C1 segment of cervical spinal cord (tissue), 14 donors: ENCODE measurements at places on chromosomes 2 and 18.
A peak's percentile ranks its signal among the peaks of the same experiment; 100 is the strongest.

DNA sequence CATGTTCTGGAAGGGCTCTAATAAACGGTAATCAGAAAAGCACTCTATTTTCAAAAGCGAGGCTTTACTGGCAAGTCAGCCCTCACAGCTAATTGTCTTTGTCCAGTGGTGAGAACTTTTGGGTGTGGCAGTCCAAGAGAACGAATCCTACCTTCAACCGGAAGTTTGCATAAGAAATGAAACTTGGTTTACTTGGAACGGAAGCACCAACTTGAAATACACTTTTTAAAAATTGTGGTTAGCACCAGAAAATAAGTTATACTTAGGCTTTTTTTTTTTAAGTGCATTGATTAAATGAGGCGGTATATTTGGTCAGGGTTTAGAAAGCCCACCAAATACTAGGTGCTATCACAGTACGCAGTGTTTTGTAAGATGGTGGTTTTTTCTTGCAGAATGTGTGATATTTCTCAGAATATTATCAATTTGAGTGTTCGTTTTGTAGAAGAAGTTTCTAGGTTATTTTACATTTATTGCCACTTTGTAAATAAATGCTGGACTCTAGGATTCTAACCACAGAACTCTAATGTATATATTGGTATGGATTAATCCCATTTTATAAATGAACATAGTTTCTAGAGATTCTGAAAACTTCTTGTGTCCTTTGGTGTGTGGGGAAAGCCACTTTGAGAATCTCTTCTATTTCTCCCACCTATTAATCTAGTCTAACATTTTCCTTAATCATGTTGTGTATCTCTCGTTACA is 1.2 kb downstream of the MYL12A start:
- no peak for DNase-seq

- DNase-seq = no peak
These were observed 15.9 kb downstream of the ABCG8 start for GRCh38 chr2:43854671-43855070.

DNA sequence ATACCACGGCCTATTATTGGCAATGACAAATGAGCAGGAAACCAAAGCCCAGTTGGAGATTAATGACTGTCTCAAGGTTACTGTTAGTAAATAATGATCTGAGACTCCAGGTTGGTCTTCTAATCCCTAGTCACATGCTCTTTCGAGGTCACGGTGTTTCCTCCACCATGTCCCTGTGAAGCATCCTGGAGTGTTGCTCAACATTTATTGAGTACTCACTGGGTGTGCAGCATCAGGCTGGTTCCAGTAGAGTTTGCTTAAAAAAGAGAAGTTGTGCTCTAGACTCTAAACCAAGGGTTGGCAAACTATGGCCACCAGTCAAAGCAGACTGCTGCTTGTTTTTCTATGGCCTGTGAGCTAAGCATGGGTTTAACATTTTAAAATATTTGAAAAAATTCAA is 263.8 kb upstream of the ATP5MC3 start:
- DNase-seq = no peak

- no peak for DNase-seq
These were observed 91.2 kb downstream of the TAF4B start for GRCh38 chr18:26317398-26317797.

DNA sequence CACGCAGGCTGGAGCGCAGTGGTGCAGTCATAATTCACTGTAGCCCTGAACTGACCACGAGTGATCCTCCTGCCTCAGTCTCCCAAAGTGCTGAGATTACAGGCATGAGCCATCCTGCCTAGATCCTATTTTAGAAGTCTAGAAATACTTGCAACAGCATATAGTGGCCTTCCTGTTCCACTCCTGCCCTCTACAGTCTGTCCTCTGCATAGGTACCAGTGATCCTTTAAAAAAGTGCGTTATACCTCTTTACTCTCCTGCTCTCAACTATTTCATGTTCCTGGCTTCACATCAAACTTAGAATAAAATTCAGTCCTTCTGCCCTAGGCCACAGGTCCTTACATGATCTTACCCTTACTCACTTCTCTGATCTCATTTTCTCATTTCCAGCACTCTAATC is 6.0 kb downstream of the COMMD1 start:
- DNase-seq = no peak

GRCh38 chr2:168244318-168244717 is 3.1 kb downstream of the STK39 start:
- no peak for DNase-seq

DNA sequence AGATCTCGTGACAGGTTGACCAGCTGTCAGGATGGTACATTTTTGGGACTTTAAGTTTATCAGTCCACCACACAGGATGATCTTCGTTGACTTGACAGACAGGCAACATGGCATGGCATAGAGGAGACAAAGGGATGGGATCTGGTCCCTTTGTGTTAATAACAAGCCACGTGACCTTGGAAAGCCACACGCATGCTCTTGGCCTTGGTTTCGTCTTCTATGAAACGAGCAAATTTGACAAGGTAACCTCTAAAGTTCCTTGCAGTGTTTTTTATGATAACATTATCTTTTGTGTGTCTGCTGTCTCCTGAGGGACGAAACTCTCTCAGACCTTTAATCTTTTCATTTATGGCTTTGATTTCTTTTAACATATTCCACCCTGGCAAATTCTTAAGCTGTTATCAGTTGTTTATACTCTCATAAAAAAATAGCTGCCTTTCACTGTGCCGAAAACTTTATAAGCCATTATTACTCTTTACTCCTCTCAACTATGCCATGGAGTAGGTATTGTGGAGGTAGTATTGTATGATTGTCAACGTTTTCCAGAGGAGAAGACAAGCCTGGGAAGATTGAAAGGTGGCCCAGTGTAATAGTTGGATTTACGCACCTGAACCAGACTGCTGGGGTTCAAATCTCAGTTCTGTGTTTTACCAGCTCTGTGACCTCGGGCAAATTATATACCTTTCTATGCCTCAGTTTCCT is 81.3 kb downstream of the MYOM1 start:
- DNase-seq = no peak

- DNase-seq = no peak
These were observed 415.9 kb downstream of the NBAS start for GRCh38 chr2:15145046-15145817.

DNA sequence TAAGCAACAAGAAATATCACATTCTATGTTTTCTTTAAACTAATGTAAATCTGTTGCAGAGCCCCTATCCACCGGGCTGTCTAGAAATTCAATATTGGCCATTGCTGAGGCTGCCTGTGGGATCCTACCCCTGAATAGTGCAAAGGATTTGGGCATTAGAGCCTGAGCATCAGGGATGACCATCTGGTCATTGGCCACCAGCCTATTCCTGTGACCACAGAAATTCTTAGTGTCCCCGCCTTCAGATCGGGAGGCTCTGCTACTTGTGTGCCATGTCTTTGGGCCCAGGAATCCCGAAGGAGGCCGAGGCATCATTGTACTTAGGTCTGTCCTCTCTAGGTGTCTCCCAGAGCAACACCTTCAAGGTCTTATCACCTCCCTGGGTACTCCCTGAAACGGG is 73.8 kb downstream of the HRH4 start:
- DNase-seq = no peak

DNA sequence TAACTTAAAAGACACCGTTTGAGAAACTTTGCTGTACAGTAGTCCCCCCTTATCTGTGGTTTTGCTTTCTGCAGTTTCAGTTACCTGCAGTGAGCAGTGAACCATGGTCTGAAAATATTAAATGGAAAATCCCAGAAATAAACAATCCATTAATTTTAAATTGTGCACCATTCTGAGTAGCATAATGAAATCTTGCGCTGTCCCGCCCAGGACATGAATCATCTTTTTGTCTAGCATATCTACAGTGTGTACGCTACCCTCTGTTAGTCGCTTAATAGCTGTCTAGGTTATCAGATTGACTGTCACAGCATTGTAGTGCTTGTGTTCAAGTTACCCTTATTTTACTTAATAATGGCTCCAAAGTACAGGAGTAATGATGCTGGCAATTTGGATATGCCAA is 6.1 kb downstream of the ARPC2 start:
- no peak for DNase-seq

- no peak for DNase-seq
These were observed 29.0 kb upstream of the ATOH8 start for GRCh38 chr2:85724731-85725181.

GRCh38 chr18:48887905-48888772 is 62.6 kb downstream of the SMAD7 start:
- DNase-seq = no peak

DNA sequence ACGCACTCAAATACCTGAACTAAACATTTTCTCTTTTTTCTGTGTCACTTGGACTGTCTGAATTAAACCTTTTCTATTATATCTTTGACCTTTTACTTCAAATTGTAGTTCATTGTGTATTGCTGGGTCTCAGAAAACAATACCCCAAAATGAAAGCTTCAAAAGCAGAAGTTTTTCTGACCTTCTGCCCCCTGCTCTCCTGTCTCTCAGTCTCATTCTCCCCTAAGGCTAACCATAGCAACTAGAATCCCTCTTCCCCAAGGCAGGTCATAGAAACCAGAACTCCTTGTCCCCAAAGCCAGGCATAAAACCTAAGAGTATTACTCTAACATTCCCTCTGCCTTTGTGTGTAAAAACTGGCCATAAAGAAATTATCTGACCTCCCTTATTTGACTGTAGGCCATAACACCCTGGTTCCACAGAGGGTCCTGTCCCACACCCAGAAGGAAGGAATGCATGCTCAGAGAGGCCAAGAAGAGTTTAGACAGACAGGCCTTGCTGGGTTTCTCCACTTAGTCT is 93.5 kb upstream of the B3GNT2 start:
- DNase-seq = no peak

DNA sequence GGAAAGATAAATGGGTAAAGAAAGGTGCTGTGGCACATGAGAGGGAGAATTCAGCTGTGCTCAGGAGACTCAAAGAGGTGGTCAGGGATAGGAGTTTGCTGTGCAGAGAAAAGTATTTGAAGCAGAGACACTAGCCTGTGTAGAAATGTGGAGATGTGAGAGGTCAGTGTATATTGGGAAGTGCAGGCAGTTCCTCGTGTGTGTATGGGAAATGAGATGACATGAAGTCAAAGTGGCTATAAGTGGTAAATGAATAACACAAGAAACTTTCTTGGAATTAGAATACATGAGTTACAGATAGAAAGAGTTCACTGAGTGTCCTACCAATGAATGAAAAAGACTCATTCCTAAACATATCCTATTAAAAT is 11.6 kb downstream of the MAP3K20 start:
- no peak for DNase-seq

- DNase-seq = no peak
These were observed 67.0 kb downstream of the CDH2 start for GRCh38 chr18:28109781-28110560.

DNA sequence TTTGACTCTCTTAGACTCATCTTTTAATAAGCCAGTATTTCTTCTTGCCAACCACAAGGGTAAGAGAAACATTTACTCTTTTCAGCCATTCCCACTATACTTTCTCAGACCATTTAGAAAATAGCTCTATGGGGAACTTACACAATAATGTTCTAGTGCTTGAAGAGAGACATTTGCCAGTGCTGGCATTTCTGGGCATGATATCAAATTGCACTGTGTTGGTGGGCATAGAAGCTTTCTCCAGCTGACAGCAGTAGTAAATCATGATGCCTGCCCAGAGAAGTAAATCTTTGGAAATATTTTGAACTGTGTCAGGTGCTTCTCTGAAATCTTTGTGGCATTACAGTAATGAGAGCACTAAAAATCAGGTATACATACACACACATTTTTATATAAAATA is 346.6 kb downstream of the CBLN2 start:
- DNase-seq = no peak

DNA sequence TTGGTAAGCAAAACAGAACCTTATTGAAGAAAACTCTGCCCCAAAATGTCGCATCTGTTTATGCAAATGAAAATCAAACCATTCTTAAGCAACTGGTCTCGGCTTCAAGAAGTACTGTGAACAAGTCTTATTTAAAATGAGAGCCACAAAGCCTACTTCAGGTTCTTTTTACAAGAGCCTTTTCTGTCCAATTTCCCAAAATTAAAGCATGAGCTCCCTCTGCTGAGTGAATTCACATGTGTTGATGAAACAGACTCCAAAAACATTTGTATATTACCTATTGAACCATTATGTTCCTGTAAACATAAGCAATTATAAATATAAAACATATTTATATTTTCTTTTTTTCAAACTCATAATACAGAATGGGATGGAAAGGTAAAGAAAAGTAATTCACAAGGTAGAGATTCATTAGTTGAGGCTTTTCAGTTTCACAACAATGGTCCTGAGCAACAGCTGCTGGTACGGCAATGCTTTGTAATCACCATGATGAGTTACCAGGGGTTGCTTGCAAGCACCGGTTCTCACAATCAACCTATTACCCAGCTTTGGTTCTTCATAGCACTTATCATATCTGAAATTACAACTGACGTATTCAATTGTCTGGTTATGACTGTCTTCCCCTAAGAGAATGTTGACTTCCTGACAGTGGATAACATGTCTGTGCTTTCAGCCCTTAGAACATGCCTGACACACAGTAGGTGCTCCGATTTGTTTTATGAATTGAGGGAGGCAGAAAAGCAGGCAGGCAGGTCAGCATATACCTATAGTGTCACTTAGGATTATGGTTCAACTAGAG is 108.4 kb upstream of the BZW1 start:
- peak; percentile 36 for DNase-seq

GRCh38 chr2:69770193-69770702 is 28.3 kb downstream of the ANXA4 start:
- DNase-seq = no peak

GRCh38 chr2:233233618-233234230 is 17.7 kb upstream of the ATG16L1 start:
- no peak for DNase-seq

DNA sequence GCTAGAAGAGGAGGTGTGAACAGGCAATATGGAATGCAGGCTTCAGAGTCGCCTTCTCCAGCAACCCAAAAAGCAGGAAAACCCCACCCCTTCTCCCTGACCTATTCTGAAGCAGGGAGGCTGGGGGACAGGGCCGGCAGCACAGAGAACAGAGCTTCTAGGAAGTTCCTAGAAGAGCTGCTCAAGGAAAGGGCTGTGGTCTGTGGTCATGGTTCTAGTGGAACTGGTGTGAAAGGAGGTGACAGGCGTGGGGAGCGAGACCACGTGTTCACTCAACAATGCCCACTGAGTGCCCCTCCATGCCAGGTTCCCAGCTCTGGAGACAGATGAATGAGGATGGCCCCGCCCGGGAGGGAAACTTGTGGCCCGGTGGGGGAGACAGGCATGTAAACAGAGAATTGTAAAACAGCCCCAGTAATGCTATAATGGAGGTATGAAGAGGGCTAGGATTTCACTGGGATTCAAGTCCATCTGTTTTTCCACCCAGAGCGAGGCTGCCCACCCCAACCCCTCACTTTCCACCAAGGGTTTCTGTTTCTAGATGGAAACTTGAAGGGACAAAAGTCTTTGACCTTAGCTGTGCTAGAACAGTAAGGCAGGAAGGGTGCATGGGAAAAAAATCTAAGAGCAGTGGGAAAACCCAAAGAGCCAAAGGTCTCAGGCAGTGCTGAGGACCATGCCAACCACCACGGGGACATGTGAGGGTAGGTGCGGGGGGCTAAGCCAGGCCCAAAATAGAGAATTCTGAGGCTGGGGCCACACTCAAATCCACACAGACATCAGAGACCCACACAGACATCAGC is 71.8 kb downstream of the TNS1 start:
- no peak for DNase-seq
